ENCODE measurements at places on chromosomes 3 and 15.

GRCh38 chr3:80097674-80098073 is 329.9 kb upstream of the ROBO1 start:
- DNase-seq: no peak

- DNase-seq: no peak
Measured at GRCh38 chr3:45911511-45912226, 25.3 kb downstream of the CCR9 start.

GRCh38 chr3:127748754-127749327 is 73.5 kb downstream of the MGLL start:
- no peak for DNase-seq

DNA sequence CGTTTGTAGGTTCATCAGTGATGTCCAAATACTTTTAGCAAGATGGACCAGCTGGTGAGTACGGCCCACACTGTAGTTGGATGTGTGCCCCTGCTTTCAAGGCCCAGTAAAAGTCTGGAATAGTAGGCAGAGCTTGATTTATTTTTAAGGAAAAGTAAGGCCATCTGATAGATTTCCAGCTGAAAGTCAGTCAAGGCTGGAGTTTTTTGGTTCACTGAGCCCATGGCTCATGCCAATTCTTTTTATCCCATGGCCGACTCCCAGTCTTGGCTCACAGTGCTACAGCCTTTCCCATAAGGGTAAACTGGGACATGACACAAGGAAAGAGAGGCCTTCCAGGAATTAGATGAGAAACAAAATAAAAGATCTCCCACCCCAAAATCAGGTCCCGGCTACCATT is 13.5 kb downstream of the CCDC80 start:
- no peak for DNase-seq

DNA sequence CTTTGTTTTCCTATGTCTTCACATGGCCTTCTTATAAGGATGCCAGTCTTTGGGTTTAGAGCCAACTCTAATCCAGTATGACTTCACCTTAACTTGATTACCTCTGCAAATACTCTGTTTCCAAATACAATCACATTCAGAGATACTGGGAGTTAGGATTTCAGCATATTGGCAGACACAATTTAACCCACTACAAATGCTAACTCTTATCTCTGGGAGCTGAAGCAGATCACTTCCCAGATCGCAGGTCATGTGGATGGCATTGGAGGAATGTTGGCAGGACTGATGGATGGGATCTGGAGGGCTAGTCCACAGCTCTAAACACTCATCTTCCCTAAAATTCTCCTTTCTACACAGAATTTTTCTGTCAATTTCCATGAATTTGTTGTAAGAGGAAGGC is 46.2 kb upstream of the ADGRG7 start:
- DNase-seq: no peak

DNA sequence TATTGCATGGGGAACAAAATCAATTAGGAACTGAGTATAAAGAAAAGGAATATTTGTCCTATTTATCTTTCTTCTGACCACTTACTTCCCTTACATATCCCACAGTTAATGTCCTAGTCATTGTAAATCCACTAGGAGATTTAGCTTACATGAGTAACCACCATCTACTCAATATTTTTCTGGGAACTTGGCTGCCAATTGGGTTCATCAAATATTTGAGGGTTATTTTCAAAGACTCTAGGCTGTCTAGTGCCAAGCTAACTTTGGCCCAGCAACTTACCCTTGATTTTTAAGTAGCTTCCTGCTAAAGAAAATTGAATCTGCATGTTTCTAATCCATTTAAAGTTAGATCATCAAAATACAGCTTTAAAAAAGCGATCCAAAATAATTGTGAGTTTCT is 362.5 kb upstream of the EPHA3 start:
- no peak for DNase-seq

GRCh38 chr15:40985541-40986330 is 32.5 kb downstream of the CHAC1 start:
- DNase-seq: no peak

GRCh38 chr3:115922681-115923347 is 299.5 kb downstream of the GAP43 start:
- no peak for DNase-seq

DNA sequence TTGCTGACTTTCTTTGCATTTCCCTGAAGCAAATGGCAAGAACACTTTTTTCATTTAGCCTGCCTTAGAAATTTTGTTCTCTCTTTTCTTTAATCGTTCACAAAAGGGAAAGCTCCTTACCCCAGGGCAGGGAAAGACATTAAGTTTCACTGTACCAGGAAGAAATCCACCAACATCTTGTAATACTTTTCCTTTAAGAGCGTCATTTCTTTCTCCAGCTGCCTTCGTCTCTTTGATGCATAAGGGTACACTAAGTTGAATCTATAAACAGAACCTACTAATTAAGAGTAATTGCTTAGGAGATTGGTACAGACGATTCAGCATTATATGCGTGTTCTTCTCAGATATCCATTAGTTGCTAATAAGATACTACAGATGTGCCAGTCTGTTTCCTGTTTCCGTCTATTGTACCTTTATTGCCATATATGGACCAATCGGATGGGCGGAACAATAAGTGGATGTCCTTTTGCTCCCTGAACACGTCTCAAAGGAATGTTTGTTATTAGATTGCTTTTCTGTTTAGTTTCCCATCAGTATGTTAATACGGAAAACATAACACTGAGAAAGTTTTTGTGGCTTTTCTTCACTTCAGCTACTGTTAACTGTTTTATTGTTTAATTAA is 276.7 kb upstream of the RARB start:
- DNase-seq: no peak

- no peak for DNase-seq
Measured at GRCh38 chr15:57217778-57218598, 158.3 kb upstream of the CGNL1 start.

- no peak for DNase-seq
Measured at GRCh38 chr3:186935133-186935532, 4.8 kb downstream of the ST6GAL1 start.

- peak; percentile 14 for DNase-seq
Measured at GRCh38 chr3:126915015-126915414, 67.9 kb upstream of the PLXNA1 start.

GRCh38 chr3:196471551-196471950 is 32.0 kb downstream of the RNF168 start:
- no peak for DNase-seq

DNA sequence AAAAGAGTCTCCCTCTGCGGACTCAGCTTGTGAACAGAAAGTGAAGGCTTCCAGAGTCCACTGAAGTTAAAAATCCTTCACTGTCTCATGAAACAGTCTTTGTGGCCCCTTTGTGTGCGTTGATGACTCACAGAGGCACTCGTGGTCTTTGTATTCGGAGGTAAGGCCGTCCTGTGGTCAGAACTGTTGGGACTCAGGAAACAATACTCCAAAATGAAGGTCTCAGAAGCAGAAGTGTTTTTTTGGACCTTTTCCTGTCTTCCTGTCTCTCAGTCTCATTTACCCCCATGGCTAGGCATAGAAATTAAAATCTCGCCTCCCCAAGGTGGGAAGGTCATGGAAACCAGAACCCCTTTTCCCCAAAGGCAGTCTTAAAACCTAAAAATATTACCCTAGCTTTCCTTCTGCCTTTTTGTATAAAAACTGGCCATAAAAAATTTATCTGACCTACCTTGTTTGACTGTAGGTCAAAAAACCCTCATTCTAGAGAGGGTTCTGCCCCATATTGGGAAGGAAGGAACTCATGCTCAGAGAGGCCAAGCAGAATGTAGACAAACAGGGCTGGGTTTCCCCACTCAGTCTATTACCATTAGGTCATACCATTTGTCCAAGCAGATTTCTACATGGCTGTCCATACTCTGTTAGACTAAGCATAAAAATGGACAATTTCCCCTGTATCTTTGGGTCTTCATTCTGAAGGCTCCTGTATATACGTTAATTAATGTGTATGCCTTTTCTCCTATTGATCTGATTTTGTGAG is 19.1 kb upstream of the EPB42 start:
- no peak for DNase-seq

- DNase-seq: no peak
Measured at GRCh38 chr3:72169561-72170472, 384.9 kb upstream of the PROK2 start.

GRCh38 chr3:128321418-128321817 is 145.3 kb downstream of the DNAJB8 start:
- no peak for DNase-seq

GRCh38 chr15:101437618-101438481 is 51.7 kb downstream of the PCSK6 start:
- no peak for DNase-seq

GRCh38 chr15:88664151-88664778 is 25.4 kb downstream of the ISG20 start:
- peak; percentile 54 for DNase-seq

DNA sequence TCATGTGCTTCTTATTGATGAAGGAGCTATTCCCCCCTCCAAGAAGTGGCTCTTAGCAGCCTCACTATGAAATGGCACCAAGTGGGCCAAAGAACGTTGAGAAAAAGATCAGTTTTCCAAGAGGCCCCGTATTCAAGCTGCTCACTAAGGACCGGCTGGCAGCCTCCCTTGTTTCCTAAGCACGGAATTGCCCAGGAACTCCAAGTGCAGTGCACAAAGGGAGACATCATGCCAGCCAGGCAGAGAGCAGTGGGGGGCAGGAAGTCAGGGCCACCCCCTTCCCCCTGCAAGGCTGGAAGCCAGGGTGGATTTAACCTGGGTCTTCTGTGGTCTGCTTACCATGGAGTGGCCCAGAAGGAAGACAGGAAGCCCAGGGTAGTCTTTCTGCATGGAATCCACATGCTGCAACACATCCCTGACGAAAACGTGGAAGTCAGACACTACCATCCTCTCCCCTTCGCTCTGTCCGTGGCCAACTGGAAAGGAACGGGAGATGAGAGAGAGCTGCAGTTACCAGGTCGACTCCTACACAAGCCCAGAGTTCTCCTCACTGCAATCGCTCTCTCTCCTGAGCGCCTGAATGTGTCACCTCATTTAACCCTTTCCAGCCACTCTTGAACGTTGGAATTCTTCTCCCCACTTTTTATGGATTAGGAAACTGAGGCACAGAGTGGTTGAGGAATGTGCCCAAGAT is 49.5 kb downstream of the ABTB1 start:
- DNase-seq: no peak

GRCh38 chr15:86199467-86200145 is 119.9 kb downstream of the AGBL1 start:
- DNase-seq: no peak

GRCh38 chr15:88794001-88794400 is 9.2 kb upstream of the ACAN start:
- DNase-seq: no peak

DNA sequence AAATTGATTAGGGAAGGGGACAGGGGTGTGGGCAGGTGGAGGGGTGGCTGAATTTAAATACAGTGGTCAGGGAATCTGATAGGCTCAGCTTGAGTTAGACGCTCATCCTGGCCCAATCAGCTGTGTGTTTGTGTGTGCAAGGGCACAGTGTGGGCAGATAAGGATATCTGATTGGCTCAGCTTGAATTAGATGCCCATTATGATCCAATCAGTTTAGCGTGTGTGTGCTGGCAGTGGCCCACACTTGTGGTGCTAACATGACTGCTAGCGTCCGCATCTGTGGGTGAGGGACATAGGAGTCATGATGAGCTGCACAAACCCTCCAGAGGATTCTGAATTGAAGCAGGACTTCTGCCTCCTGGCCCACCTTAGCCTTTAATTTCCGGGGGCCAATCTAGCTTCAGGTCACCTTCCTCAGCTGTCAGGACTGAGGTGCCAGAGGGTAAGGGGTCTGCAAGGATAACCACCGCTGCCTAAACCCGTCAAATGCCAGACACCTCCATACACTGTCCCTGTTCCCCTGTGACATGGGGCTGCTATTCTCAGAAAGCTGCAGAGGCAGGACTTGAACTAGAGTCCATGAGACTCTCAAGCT is 97.3 kb downstream of the CORO2B start:
- no peak for DNase-seq

DNA sequence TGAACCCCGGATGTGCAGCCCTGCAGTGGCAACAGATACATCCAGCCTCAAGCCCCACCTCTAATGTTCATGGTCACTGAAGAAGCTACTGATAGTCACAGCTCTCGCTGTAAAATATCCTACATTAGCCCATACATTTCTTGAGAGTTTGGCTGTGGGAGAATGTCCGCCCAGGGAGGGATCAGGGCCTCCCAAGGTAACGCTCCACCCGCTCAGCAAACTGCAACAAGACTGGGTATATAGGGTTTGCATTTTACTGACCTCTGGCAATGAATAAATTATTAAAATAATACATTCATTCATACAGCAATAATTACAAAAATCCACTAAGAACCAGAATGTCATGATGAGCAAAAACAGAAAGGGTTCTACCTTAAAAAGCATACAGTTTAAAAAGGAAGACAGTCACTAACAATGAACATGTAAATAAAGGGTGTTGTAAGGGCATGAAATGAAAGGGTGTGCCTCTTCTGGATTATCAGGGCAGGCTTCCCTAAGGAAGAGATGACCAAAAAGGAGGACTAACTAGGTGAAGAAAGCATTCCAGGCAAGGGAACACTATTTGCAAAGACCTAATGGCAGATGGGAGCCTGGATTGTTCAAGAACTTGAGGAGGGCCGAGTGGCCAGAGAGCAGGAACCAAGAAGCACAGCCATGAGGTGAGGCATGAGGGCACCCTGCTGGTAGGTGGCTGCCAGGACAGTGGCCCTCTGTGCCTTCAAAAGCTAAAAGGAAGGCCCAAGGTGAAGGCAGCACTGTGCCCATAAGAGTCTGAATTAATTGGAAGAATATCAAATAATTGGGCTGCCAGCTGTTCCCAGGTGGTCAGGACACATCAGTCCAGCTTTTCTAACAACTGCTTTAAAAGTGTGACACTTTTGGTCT is 28.1 kb upstream of the CTDSPL start:
- no peak for DNase-seq

- DNase-seq: peak; percentile 57
Measured at GRCh38 chr15:33019354-33019981, 175.0 kb downstream of the FMN1 start.

GRCh38 chr3:43290956-43291355 is 4.6 kb downstream of the SNRK start:
- no peak for DNase-seq

DNA sequence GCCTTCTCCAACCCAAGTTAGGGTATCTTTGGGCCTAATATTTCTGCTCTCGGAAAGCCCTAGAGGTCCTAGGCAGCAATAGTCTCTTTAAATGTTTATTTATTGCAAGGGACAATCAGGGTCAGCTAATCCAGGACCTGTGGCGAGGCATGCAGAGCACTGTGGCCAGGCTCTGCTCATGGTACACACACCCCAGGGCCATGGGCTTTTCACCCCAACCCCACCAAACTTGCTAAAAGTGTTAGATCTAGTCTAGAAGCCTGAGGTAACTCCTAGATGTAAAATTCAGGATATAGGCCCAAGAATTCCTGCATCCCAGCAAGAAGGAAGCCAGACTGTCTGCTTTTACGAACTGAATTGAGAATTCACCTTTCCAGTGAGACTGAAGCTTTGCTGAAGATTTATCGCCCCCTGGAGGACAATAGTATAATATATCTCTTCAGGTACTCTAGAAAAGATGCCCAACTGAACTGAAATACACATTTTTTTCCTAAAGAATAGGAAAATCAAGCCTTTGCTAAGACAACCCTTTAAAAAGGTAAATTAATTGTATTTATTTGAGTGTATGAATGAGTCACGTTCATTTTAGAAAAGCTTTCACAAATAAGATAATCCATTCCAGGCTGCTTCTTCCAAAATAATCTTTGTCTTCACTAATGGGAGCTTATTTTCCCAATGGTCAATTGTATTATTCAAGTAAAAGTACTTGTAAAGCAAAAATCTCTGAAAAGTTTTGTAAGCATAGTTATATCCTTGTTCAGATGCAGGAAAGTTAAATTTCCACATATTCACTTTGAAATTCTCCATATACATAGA is 89.8 kb downstream of the LRRC3B start:
- no peak for DNase-seq

GRCh38 chr15:39074341-39074985 is 506.4 kb upstream of the THBS1 start:
- DNase-seq: no peak

- DNase-seq: no peak
Measured at GRCh38 chr15:63560741-63561448, 36.3 kb upstream of the FBXL22 start.

Data from Right ventricle myocardium inferior (tissue), 1 donor.